ENCODE measurements at places on chromosomes 7 and 10. TPM values are rescaled to one million over a fixed set of nuclear protein-coding genes. Genes with fewer than 3 reads are reported as not detected.

The DKK1 gene
- 117 TPM for polyA plus RNA-seq

The MYH16 gene
- polyA plus RNA-seq, result 0.32 TPM

The RBP3 gene
- not detected for polyA plus RNA-seq

The ARL5B gene
- 8.8 TPM for polyA plus RNA-seq

The BMPER gene
- polyA plus RNA-seq, result 5.8 TPM

The AMZ1 gene
- polyA plus RNA-seq, result 0.05 TPM

The MNX1 gene
- 4.5 TPM for polyA plus RNA-seq

The ABCB1 gene
- polyA plus RNA-seq, result 0.09 TPM

The KIAA1217 gene
- polyA plus RNA-seq, result 2.0 TPM

The SFTPA1 gene
- not detected for polyA plus RNA-seq

The PNLIP gene
- polyA plus RNA-seq, result not detected

The PPP1R3C gene
- 10.9 TPM for polyA plus RNA-seq

The HBP1 gene
- polyA plus RNA-seq, result 20.1 TPM

The MACC1 gene
- not detected for polyA plus RNA-seq

The LDB3 gene
- 0.13 TPM for polyA plus RNA-seq

The SLC13A4 gene
- polyA plus RNA-seq, result not detected

The LIPA gene
- polyA plus RNA-seq, result 51.2 TPM

The TAS2R41 gene
- polyA plus RNA-seq, result not detected

Measured in A549 (cell line).